ENCODE measurements at places on chromosomes 2 and 18. TPM values are rescaled to one million over a fixed set of nuclear protein-coding genes. Genes with fewer than 3 reads are reported as not detected.

The TEKT4 gene
- total RNA-seq, result 2.1 TPM

The THAP4 gene
- total RNA-seq, result 54.1 TPM

The ANKRD29 gene
- 124 TPM for total RNA-seq

The EPHA4 gene
- 14.6 TPM for total RNA-seq

The TMEM178A gene
- 4.2 TPM for total RNA-seq
